Endothelial cell of umbilical vein (primary cell): ENCODE measurements at places on chromosomes 1 and 21.

GRCh38 chr1:77095236-77095635, 124.0 kb downstream of the PIGK start:
- DNase-seq, result no peak

GRCh38 chr21:26025536-26026512, 144.7 kb downstream of the APP start:
- no peak for DNase-seq

DNA sequence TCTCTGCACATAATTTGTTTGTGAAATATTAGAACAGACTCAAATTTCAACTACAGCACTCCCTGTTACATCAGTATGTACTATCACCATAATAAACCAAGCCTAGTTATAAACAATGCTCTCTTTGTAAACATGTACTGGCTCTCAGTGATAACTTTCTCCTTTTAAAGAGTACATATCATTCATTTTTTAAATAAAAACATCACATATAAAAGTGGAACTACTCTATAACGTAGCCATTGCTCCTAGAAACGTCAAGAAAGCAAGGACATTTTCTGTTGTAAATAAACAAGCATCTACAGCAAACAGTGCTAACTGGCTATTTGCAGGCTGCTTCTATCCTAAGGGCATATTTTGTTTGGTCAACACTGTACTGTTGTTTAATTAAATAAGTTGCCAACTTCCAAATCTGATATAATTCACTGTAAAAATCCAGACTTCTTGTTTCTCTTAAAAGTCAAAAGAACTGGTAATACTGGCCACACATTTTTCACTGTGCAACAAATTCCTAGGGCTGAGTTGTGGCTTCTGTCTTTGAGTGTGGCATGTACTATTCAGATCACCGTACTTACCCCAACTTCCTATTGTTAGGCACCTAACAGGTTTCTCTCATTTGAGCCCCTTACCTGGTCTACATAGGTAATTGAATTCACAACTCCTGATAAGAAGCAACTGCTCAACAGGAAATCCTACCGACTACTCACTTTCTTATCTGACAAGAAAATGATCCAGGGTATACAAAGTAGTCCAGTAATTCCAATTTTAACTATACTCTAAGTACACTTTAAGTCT, 111.9 kb downstream of the DENND1B start:
- DNase-seq, result peak; percentile 17

GRCh38 chr1:46204406-46204742, 1.2 kb downstream of the LURAP1 start:
- peak; percentile 11 for DNase-seq

DNA sequence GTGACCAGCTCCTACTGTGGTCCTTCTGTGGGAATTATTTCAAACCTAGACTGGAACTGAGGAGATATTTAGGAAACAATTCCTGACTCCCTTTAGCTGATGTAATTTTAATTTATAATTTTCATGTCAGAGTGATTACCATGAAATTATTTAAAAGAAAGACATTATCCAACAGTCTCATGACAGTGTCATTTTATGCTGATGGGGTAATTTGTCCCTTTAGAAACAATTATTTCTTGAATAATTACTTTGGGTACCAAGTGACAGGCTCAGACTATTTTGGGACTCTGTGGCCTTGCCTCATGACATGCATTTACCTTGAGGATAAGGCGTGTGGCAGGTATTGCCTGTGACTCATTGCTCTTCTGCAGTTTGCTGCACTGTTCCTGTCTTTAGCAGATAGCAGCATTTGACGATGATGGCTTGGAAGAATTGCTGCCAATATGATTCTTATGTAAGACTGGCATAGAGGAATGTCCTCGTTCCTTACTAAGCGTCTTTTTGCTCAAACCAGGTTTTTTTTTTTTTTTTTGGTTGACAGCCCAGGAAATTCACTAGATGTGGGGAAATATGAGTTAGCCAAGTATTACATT, 206.0 kb upstream of the HMCN1 start:
- DNase-seq, result no peak

- peak; percentile 61 for DNase-seq
Observed at GRCh38 chr1:234969581-234970400, 158.8 kb downstream of the TOMM20 start.

GRCh38 chr1:241020851-241021697, 335.9 kb downstream of the RGS7 start:
- DNase-seq, result no peak

DNA sequence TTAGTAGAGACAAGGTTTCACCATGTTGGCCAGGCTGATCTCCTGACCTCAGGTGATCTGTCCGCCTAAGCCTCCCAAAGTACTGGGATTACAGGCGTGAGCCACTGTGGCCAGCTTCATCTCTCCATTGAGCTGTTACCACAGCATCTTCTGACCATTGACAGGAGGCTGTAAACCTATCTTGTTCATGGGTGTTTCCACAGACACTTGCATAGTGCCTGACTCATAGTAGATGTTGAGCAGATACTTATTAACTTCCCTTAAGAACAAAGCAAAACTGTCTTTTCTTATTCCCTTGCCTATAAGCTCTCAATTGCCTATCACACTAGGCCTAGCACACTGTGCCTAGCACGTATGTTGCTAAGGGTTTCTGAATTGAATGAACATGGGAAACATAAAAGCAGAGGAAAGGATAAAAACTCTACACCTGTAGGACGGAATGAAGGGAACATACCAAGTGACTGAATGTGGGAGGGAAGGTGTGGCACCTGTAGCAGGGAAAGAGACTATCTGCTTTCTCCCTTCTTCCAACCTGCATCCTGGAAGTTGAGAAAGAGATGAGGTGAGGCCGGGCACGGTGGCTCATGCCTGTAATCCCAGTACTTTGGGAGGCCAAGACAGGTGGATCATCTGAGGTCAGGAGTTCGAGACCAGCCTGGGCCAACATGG, 1.2 kb upstream of the C1orf54 start:
- DNase-seq, result no peak

- DNase-seq, result no peak
Observed at GRCh38 chr21:19507682-19508260, 1104.2 kb upstream of the TMPRSS15 start.

DNA sequence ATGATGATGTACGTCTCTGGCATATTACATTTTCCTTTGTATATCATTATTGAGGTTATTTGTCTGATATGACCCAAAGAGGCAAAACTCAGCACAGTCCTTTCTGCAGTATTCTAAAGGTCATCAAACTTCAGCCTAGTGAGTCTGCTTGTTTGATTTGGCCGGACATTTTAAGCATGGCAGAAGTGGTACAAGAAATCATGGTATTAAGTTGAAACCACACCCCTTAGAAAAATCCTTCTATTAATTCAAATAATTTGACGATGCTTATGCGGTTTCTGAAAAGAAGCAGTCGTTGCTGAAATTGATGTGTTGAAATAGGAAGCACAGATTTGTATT, 5.1 kb downstream of the ETS2 start:
- no peak for DNase-seq

GRCh38 chr1:157043685-157044084, 1.9 kb downstream of the ARHGEF11 start:
- no peak for DNase-seq

- DNase-seq, result peak; percentile 93
Observed at GRCh38 chr1:61403679-61404596, 321.0 kb downstream of the TM2D1 start.

- no peak for DNase-seq
Observed at GRCh38 chr1:24906760-24907490, 23.2 kb downstream of the RUNX3 start.

- peak; percentile 33 for DNase-seq
Observed at GRCh38 chr1:6785728-6786505, 663 bp downstream of the CAMTA1 start.

DNA sequence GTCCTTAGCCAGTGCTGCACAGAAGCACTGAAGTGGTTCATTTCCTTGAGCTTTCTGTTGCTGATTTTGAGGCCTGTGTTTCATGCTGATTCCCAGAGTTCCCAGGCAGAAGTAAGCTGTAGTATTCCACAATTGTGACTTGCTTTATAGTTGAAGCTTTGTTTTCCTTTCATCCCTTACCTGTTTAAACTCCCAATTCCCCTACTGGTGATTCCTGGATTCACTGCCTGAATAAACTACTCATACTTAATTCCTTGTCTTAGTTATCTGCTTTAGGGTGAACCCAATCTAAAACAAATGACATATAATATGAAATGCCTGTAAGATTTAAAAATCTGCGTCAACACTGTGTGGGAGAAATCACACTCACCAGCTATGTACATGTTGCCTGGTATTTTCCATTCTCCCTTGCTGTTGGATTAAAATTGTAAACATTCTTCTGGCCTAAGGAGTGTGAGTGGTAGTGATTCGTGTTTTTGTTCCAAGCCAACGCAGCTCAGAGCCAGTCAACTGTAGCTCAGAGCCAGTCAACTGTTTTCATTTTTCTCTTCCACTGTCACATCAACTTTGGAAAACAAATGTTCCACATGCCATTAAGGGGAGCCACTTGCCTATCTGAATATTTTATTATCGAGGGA, 879.4 kb downstream of the MRPL39 start:
- no peak for DNase-seq

GRCh38 chr1:164087906-164088453, 471.0 kb upstream of the PBX1 start:
- DNase-seq, result no peak

DNA sequence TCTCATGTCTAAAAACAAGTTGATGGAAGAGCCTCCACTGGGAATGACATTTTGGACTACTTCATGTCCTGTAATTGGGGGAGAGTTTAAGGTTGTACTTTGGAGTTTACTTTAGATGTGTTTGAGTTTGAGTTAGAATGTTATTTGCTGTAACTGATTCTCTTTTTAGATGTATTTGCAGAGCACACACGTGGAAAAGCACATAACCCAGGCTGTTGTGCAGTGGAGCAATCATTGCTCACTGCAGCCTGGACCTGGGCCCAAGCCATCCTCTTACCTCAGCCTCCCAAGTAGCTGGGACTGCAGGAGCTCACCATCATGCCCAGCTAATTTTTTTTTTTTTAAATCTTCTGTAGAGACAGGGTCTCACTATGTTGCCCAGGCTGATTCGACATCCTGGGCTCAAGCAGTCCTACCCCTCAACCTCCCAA, 36.7 kb upstream of the SH3D21 start:
- DNase-seq, result no peak

GRCh38 chr1:2049718-2050431, at the start of gene PRKCZ:
PRKCZ (plus strand) TSS chr1:2050411; CDS start chr1:2050631, 220 bp downstream.
- DNase-seq, result no peak

DNA sequence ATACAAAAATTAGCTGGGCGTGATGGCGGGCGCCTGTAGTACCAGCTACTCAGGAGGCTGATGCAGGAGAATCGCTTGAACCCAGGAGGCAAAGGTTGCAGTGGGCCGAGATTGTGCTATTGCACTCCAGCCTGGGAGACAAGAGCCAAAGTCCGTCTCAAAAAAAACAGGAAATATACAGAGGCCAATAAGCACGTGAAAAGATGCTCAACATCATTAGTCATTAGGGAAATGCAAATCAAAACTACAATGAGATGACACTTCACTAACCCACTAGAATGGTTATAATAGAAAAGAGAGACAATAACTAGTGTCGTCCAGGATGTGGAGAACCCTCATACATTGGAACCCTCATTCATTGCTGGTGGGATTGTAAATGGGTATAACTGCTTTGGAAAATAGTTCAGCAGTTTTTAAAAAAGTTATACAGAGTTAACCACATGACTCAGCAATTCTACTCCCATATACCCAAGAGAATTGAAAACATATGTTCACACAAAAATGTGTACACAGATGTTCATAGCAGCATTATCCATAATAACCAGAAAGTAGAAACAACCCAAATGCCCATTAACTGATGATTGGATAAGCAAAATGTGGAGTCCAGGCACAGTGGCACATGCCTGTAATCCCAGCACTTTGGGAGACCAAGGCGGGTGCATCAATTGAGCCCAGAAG, 6.4 kb upstream of the E2F2 start:
- DNase-seq, result no peak

DNA sequence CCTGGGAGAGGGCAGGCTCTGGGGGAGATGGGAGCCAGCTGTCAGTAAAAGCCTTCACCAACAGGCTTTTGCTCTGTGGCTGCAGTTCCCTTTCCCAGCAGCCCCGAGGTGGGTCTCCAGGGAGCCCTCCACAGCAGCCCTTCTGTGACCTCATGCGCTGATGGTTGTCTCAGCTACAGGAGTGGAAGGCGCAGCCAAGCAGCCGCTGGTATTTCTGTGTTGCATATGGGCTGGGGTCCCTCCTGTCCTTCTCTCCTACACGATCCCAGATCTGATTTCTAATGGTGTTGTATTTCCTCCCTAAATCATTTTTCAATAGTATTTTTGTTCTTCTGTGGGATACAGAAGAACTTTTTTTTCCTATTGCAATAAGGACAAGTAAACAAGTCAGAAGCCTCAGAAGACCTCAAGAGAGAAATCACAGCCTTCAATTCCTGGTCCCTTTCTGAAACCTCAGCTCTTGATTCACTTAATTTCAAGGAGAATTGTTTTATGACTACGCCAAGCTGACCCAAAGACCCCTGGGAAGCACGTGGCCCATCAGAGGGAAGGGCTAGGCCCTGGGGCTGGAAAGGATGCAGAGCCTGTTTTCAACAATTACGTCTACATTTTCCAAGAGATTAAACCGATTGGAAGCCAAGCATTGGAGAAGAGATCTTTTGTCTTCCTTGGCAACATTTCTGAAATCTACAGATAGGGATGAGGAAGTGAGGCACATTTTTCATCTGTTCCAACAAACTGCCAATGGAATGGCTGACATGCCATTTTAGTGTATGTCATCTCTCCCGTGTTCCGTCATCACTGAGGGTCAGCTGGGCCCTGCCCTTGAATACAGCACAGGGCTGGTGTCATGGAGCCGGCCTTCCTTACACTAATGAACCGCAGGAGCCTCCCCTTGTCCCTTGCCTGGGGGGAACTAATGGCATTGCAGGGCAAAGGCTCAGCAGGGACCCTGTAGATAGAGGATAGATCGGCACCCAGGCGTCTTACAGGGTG, 42.0 kb upstream of the SCCPDH start:
- DNase-seq, result peak; percentile 23

GRCh38 chr1:8255712-8256111, 62.2 kb upstream of the SLC45A1 start:
- no peak for DNase-seq

DNA sequence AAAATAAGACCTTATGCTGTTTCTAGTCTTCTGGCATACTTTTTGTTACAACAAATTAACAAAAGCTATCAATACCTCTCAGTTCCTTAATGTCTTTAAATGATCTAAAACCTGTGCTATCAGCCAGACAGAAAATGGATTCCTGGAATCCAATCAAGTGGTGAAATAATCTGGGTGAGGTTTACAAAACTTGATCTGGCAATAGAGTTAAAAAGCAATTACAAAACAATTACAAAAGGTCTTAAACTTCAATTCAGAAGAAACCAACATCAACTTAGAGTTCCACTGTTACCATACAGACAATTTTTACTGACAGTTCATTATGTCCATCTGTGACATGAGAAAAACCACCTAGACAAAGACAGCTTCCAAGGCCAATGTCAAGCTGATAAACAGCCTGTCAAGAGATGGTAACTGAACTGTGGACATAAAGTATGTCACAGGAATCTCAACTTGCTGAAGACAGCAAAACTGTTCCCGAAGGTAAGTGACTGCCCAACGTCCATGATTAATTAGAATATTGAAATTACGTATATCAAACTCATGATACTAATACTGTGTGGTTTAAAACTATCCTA, 17.4 kb downstream of the ZZZ3 start:
- DNase-seq, result no peak
